CD8-positive, alpha-beta memory T cell (primary cell): ENCODE measurements at places on chromosomes 3 and 15. TPM values are rescaled to one million over a fixed set of nuclear protein-coding genes. Genes with fewer than 3 reads are reported as not detected.
A peak's percentile ranks its signal among the peaks of the same experiment; 100 is the strongest.

DNA sequence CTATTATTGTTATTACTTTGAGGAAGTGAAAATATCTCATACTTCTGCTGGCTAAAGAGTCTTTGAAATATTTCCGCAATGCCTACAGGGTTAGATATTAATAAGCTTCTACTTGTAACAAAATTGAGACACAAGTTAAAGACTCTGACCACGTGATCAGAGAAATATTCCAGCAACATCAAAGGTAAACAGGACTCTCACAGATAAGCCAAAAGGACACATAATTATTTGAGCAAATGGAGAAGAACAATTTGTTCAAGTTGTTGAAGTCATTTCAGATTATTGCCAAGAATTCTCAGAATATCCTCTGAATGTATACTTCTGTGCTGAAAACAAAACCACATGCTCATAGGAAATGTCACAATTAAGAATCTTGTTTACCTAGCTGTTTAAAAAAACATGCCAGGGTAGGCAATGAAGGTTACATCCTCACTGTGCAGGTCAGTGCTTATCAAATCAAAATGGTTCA is 225.8 kb upstream of the ALCAM start:
- no peak for DNase-seq
- no peaks in the 10 kb centered on the region for H3K36me3 ChIP-seq
- H3K4me1 ChIP-seq: no peaks in the 10 kb centered on the region

DNA sequence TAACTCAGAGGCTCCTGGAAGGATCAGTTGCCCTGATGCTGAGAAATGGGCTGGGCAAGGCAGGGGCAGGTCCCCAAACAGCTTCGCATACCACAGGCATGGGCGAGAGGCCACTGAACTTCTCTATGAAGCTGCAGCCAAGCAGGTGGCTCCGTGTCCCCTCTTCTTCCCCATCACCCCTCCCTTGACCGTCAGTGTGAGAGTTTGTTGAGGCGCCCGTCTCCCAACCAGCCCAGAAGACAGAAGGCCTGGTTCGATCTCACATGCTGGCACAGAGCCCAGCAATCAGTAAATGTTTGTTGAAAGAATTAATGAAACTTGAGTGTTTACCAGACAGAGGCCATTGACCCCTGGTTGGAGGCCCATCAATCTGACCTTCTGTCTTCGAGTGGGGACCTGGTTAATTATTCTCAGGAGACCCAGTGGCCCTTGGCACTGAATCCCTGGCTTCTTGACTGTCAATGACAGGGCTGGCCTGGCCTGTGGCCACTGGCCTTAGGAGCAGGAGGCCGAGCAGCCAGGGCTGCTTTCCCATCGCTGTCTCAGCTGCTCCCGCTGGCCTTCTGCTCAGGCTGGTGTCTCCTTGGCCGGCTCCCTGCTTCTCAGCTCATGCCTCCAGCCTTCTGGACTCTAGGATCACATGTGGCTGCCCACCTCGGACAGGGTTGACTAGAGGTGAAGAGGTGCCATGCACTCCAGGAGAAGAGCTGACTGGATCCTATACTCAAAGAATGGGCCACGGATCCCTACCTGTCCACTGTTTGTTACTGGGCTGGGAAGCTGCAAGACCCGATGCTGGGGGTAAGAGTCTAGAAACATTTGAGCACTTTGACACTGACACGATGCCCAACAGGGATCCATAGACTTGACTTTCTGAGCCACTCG is 113.4 kb downstream of the ASB7 start:
- H3K27ac ChIP-seq: no peak overlapping the region
- no peaks in the 10 kb centered on the region for H3K4me1 ChIP-seq
- H3K27me3 ChIP-seq: no peaks in the 10 kb centered on the region
- DNase-seq: no peak
- no peak overlapping the region for H3K4me3 ChIP-seq

GRCh38 chr3:55655544-55655943 is 168.4 kb upstream of the WNT5A start:
- no peak overlapping the region for H3K27ac ChIP-seq
- no peaks in the 10 kb centered on the region for H3K27me3 ChIP-seq
- no peak overlapping the region for H3K4me3 ChIP-seq
- no peaks in the 10 kb centered on the region for H3K4me1 ChIP-seq

DNA sequence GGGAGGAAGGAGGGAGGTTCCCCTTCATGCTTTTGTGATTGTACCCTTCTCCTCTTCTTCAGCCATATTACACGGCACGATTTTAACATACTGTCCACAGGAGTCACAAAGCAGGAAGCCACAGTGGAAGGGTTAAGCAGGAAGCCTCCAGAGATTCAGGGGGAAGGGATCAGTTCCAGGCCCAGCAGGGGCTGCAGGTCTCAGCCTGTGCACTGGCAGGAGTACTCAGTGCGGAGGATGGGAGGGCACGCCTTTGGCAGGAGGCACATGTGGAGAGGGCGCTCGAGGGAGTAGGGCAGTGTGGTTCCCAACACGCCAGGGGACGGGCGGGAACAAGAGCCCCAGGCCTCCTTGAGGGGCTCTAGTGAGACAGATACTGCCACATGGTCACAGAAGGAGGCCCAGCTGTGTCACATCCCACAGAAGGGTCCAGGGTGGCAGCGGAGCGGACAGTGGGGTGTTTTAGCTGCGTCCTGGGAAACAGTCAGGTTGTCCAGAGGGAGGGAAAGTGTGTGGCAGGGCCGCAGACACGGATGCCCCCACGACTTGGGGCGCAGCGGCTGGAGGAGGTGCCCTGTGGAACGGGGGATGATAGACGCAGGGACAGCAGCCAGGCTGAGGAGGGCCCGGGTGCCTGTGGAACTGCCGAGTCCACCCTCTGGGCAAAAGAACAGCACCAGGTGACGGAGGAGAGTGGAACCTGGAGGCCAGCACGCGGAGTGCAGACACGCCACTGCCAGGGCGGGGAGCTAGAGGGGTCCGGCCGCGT is 77.5 kb downstream of the CHSY1 start:
- H3K4me3 ChIP-seq: no peak overlapping the region
- H3K27ac ChIP-seq: no peak overlapping the region
- no peak for DNase-seq
- H3K27me3 ChIP-seq: no peaks in the 10 kb centered on the region
- H3K4me1 ChIP-seq: no peaks in the 10 kb centered on the region
- H3K36me3 ChIP-seq: peaks cover 13% of the 10 kb centered on the region

- no peaks in the 10 kb centered on the region for H3K36me3 ChIP-seq
- peak; percentile 17 for DNase-seq
- H3K4me3 ChIP-seq: no peak overlapping the region
- no peak overlapping the region for H3K27ac ChIP-seq
Measured at GRCh38 chr3:18891641-18892040, 256.7 kb upstream of the KCNH8 start.

GRCh38 chr3:127211118-127212060 is 18.5 kb downstream of the PRR23E start:
- H3K4me3 ChIP-seq: no peak overlapping the region
- DNase-seq: no peak
- H3K4me1 ChIP-seq: no peaks in the 10 kb centered on the region
- no peaks in the 10 kb centered on the region for H3K27me3 ChIP-seq
- no peak overlapping the region for H3K27ac ChIP-seq
- no peaks in the 10 kb centered on the region for H3K36me3 ChIP-seq

GRCh38 chr3:102810937-102811336 is 376.1 kb downstream of the ZPLD1 start:
- no peaks in the 10 kb centered on the region for H3K4me1 ChIP-seq
- no peak overlapping the region for H3K27ac ChIP-seq
- no peak for DNase-seq
- H3K4me3 ChIP-seq: no peak overlapping the region
- H3K27me3 ChIP-seq: no peaks in the 10 kb centered on the region
- H3K36me3 ChIP-seq: no peaks in the 10 kb centered on the region

DNA sequence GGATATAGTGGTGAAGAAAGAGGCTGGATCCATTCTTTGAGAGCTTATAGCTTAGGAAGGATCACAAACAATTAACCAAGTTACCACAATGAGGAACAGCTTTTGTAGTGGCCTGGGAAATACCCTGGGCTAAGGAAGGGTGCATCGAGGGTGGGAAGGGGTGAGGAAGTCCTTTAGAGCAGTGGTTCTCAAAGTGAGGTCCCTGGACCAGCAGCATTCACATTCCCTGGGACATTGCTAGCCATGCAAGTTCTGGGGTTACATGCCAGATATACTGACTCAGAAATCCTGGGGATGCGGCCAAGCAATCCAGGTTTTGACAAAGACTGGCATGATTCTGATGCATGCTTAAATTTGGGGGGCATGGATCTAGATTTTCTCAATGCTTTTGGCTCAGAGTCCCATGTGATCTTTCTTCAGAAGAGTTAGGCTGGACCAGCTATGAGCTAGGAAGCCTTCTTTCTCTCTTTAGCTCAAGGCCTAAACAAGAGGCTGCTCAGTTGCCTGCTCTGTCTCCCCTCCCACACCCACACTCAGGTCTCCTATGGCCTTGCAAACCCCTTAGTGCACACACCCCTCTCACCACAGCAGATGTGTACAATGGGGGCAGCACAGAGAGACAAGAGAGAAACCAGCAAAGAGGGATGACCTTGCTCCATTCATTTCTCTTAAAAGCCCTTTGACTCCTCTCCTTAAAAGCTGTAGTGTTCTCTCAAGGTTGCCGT is 1.8 kb upstream of the CCR1 start:
- H3K36me3 ChIP-seq: no peaks in the 10 kb centered on the region
- no peaks in the 10 kb centered on the region for H3K27me3 ChIP-seq
- DNase-seq: no peak
- no peak overlapping the region for H3K4me3 ChIP-seq

- H3K4me1 ChIP-seq: no peaks in the 10 kb centered on the region
- no peak overlapping the region for H3K4me3 ChIP-seq
- no peak overlapping the region for H3K27ac ChIP-seq
Measured at GRCh38 chr15:68429691-68430470, 2.1 kb downstream of the ITGA11 start.

KATNBL1 gene
- total RNA-seq: 42.2 TPM

GRCh38 chr3:182585532-182586150 is 207.7 kb upstream of the ATP11B start:
- no peak for DNase-seq
- H3K27ac ChIP-seq: no peak overlapping the region
- no peaks in the 10 kb centered on the region for H3K36me3 ChIP-seq
- H3K4me3 ChIP-seq: no peak overlapping the region

- no peak overlapping the region for H3K4me3 ChIP-seq
- no peaks in the 10 kb centered on the region for H3K36me3 ChIP-seq
- no peaks in the 10 kb centered on the region for H3K4me1 ChIP-seq
- no peak for DNase-seq
Measured at GRCh38 chr3:15477951-15478639, 43.4 kb downstream of the COLQ start.

- H3K36me3 ChIP-seq: no peaks in the 10 kb centered on the region
- no peak for DNase-seq
- no peak overlapping the region for H3K4me3 ChIP-seq
- H3K27me3 ChIP-seq: no peaks in the 10 kb centered on the region
Measured at GRCh38 chr3:29185706-29186105, 95.2 kb upstream of the RBMS3 start.

DNA sequence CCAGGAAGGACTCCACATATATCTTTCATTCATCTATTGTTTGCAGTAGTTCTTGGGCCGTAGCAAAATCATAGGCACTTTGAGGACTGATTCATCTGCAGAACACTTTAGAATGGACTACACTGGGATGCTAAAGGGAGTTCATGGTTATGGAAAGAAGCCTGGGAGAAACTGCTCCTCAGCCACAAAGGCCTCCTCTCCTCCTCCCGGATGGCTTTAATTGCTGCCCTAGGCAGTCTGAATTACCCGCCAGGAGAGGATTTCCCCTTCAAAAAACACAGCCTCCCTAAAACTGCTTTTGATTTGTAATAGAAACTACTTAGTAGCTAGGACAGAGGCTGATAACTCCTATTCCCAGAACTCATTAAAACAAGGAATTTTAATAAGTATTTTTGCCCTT is 4.6 kb downstream of the TMEM266 start:
- peaks cover 9% of the 10 kb centered on the region for H3K27me3 ChIP-seq

ROPN1B gene
- total RNA-seq: not detected

- H3K27me3 ChIP-seq: no peaks in the 10 kb centered on the region
- no peak overlapping the region for H3K4me3 ChIP-seq
- no peak overlapping the region for H3K27ac ChIP-seq
- H3K4me1 ChIP-seq: no peaks in the 10 kb centered on the region
Measured at GRCh38 chr3:99012051-99012450, 110.6 kb upstream of the DCBLD2 start.

GRCh38 chr15:60544581-60545264 is 65.8 kb upstream of the ICE2 start:
- no peak overlapping the region for H3K4me3 ChIP-seq
- no peak for DNase-seq
- H3K36me3 ChIP-seq: no peaks in the 10 kb centered on the region
- no peaks in the 10 kb centered on the region for H3K27me3 ChIP-seq

IGSF10 gene
- not detected for total RNA-seq

GRCh38 chr3:192947421-192947820 is 29.8 kb upstream of the MB21D2 start:
- no peaks in the 10 kb centered on the region for H3K36me3 ChIP-seq
- no peak overlapping the region for H3K27ac ChIP-seq
- DNase-seq: no peak
- no peaks in the 10 kb centered on the region for H3K27me3 ChIP-seq

- no peaks in the 10 kb centered on the region for H3K36me3 ChIP-seq
- H3K4me3 ChIP-seq: no peak overlapping the region
- H3K27me3 ChIP-seq: no peaks in the 10 kb centered on the region
- DNase-seq: no peak
- no peaks in the 10 kb centered on the region for H3K4me1 ChIP-seq
- no peak overlapping the region for H3K27ac ChIP-seq
Measured at GRCh38 chr3:89698208-89698830, 590.9 kb downstream of the EPHA3 start.

- H3K27me3 ChIP-seq: no peaks in the 10 kb centered on the region
- DNase-seq: no peak
- H3K4me1 ChIP-seq: peaks cover 10% of the 10 kb centered on the region
- H3K36me3 ChIP-seq: no peaks in the 10 kb centered on the region
- H3K27ac ChIP-seq: no peak overlapping the region
Measured at GRCh38 chr3:49899815-49900214, 3.9 kb downstream of the MST1R start.

DNA sequence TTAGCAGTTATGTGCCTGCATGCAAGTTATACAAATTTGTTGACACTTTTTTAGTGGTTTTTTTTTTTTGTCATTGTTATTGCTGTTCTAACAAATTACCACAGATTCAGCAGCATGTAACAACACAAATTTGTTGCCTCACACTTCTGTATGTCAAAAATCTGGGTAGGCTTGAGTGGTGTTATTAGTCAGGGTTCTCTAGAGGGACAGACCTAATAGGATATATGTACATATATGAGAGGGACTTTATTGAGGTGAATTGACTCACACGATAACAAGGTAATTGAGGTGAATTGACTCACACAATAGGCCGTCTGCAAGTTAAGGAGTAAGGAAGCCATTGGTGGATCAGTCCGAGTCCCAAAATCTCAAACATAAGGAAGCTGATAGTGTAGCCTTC is 15.0 kb upstream of the PLSCR1 start:
- no peak for DNase-seq
- H3K36me3 ChIP-seq: no peaks in the 10 kb centered on the region
- no peaks in the 10 kb centered on the region for H3K4me1 ChIP-seq

CFAP92 gene
- 0.13 TPM for total RNA-seq

STAC gene
- not detected for total RNA-seq

DNA sequence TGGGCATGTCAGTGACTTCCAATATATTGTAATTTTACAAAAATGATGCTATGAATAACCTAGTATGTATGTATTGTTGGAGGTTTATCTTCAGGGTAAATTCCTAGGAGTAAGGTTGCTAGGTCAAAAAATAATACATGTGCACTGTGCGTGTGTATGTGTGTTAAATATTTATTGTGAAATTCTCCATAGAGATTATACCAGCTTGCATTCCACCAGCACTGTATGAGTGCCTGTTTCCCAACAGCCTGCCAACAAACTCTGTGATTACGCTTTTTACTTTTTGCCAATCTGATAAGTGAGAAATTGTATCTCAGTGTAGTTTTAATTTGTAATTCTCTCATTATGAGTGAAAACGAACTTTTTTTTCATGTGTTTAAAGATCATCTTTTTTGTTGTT is 12.6 kb upstream of the IGF2BP2 start:
- no peak overlapping the region for H3K4me3 ChIP-seq
- no peaks in the 10 kb centered on the region for H3K4me1 ChIP-seq
- H3K36me3 ChIP-seq: no peaks in the 10 kb centered on the region
- H3K27me3 ChIP-seq: no peaks in the 10 kb centered on the region
- H3K27ac ChIP-seq: no peak overlapping the region
